Heart right ventricle (tissue), 16 donors: ENCODE measurements at places on chromosomes 13 and 19. TPM values are rescaled to one million over a fixed set of nuclear protein-coding genes. Genes with fewer than 3 reads are reported as not detected.

NBEA gene
- total RNA-seq = 24.8 TPM

PLEKHA4 gene
- total RNA-seq = 20.9 TPM

ADGRE1 gene
- total RNA-seq = 0.10 TPM

CEACAM21 gene
- total RNA-seq = 3.3 TPM

ATXN8OS gene
- total RNA-seq = not detected

LRRC63 gene
- not detected for total RNA-seq

C19orf67 gene
- not detected for total RNA-seq

KLF12 gene
- 22.1 TPM for total RNA-seq
